ENCODE measurements at places on chromosomes 3 and 15.

- no peak for DNase-seq
These were observed 85.6 kb downstream of the BCHE start for GRCh38 chr3:165751637-165752036.

GRCh38 chr3:127654374-127654773, 18.4 kb upstream of the ABTB1 start:
- DNase-seq = no peak

DNA sequence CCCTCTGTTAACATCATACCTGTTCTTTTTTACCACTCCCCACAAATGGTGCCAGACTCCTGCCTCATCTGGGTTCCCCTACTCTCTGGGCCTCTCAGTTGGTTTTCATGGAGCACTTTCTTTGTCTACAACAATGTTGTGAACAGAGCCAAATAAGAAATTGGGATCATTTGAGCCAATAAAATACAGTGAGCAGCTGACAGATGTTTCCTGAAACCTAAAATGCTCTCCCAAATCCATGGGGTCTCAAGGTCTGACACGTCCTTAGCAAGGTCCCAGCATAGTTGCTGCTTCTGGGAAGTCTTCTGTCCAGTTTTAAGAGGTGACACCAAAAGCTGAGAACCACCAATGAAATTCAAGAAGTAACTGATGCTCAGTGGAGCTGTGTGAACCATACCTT, 1.7 kb downstream of the NMNAT3 start:
- no peak for DNase-seq

DNA sequence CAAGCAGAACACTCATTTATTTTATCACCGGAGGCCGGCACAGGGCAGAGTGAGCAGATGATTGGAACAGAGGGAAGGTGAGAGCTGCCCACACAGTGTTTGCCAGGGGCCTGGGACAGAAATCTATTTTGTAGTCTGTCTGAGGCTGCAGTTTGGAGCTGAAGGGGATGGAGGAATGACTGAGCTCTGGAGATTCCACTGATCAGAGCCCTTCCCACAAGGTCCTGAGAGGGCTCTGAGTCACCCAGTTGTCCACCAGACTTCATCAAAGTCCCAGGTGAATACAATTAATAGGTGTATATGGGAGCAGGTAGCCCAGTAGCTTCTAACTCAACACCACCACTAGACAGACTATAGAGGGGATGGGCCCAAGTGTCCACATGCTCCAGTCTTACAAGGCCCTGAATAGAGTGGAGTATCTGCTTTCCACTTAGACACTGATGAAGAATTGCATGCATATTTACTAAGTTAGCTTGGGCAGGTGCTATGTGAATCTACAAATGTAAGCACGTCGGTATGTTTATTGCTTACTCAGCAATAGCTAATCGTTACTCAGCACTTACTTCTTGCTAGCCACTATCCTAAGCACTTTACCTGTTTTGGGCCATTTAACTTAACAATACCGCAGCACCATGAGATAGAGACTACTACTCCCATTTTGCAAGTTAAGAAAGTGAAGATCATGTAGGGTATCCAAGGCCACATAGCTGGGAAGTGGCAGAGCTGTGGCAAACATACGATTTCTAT, 2.7 kb upstream of the STARD5 start:
- no peak for DNase-seq

GRCh38 chr3:157148196-157148889, 11.6 kb downstream of the CCNL1 start:
- no peak for DNase-seq

DNA sequence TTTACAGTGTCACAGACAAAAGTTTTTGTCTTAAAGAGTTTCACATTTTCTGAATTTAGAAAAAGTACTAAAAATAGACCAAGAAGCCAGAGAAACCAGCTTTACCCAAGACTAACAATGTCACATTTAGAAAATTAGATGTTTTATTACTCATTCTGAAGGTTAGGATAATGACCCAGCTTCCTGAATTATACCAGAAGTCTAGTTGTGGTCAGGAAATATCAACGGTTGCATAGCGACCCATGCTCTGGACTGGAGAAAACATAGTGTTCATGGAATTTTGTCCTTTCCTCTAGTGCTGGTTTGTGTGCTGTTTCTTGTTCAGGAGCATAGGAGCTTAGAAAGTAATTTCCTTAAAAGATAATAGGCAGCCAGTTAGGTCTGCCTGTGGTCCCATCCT, 59.0 kb downstream of the DPPA2 start:
- no peak for DNase-seq

DNA sequence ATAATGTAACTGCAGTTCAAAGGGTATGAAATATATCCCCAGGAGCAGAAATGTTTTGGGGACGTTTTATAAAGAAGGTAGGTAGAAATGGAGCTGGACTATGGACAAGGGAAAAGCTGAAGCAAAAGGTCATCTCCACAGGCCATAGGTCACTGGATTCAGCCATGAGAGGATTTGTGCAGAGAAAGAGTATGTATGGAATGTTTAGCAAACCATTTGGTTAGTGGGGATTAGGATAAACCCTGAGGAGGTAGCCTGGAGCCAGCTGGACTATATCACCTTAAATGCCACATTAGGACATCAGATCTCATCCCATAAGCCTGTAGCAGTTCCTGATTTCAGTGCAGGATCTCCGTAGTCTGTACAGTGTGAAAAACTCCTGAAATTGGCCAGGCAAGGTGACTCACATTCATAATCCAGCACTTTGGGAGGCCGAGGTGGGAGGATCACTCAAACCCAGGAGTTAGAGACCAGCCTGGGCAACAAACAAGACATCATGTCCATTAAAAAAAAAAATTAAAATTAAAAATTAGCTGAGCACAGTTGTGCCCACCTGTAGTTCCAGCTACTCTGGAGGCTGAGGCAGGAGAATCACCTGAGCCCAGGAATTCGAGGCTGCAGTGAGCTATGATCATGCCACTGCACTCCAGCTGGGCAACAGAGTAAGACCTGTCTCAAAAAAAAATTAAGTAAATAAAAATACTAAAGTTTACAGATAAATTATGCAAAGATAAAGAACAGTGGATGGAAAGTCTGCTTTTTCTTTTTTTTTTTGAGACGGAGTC, 4.7 kb downstream of the IP6K1 start:
- DNase-seq = no peak
